ENCODE measurements at places on chromosomes 7 and 10.

DNA sequence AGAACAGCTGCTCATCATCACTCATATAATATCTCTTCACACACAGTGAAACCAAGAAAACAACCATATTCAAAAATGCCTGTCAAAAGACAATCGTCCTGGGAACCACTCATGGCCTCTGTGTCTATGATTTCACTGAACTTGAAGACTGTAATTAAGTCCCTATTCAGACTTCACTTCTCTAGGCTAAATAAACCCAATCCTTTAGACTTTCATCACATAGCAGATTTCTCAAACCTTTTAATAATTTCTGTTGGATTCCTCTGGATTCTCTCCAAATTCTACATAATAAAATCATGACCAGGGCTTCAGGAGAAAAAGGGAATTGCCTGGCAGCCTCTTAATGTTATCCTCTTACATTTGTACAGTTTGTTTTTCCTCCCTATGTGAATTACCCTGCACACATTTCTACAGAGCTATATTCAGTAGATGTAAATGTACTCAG is 201.1 kb downstream of the LRRN3 start:
- peak; percentile 58 for DNase-seq
- H3K36me3 ChIP-seq: no peaks in the 10 kb centered on the region
- no peaks in the 10 kb centered on the region for H3K27me3 ChIP-seq
- H3K4me3 ChIP-seq: no peak overlapping the region

GRCh38 chr10:62057359-62057758 is 155.9 kb downstream of the ARID5B start:
- H3K4me1 ChIP-seq: peaks cover 77% of the 10 kb centered on the region
- no peak for DNase-seq
- no peak overlapping the region for H3K4me3 ChIP-seq
- H3K36me3 ChIP-seq: peaks cover 98% of the 10 kb centered on the region
- no peaks in the 10 kb centered on the region for H3K27me3 ChIP-seq

DNA sequence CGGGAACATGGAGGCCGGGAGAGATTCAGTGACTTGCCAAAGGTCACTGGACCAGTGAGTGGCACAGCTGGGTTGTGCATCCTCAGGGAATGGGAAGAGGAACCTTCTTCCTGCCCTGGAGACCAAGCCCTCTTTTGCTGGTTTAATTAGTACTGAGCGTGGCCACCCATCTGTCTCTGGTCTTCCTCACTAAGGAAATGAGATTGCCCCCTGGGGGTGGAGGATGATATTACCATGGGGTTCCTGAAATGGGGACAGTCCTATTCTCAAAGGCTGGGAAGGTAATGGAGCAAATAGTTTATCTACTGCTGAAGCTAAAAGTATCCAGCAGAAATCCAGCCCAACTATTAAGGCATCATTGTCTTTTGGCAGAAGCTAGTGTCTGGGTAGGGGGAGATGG is 98.6 kb upstream of the FGFR2 start:
- peaks cover under 1% of the 10 kb centered on the region for H3K4me1 ChIP-seq
- H3K27me3 ChIP-seq: peaks cover 2% of the 10 kb centered on the region
- no peak overlapping the region for H3K27ac ChIP-seq
- no peak for DNase-seq
- no peaks in the 10 kb centered on the region for H3K36me3 ChIP-seq

DNA sequence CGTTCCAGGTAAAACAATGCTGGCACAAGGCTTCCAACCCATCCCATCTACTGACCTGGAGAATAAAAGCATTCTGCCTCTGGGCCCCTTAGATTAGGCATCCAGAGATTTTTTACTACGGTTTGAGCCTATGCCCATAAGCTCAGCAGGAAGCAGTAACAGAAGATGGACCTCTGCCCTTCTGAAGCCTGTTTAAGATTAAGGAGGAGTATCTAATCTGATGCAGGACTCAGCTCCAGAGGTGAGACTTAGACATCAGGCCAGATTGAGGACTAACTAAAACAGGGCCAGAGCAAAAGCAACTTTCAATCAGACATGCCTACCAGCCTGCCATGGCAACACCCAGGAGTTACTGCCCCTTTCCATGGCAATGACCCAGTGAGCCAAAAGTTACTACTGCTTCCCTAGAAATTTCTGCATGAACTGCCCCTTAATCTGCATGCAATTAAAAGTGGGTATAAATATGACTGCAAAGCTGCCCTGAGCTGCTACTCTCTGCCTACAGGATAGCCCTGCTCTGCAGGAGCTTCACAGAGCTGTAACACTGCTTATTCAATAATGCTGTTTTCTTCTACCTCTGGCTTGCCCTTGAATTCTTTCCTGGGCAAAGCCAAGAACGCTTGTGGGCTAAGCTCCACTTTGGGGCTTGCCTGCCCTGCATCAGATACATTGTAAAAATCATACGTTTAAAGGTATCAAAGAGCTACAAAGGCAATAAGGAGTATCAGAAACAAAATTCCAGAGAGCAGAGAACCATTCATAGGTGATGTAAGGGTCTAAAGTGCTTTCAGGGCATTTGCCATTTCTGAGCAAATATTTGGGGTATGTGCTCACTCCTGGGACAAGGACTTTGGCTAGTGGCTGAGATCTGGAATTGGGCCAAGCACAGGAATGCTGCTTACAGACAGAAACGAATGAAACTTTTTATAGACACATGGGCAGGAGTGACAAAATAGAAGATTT is 25.0 kb upstream of the CNNM1 start:
- DNase-seq: no peak
- H3K27me3 ChIP-seq: no peaks in the 10 kb centered on the region
- H3K4me3 ChIP-seq: no peak overlapping the region
- H3K4me1 ChIP-seq: no peaks in the 10 kb centered on the region
- no peak overlapping the region for H3K27ac ChIP-seq

DNA sequence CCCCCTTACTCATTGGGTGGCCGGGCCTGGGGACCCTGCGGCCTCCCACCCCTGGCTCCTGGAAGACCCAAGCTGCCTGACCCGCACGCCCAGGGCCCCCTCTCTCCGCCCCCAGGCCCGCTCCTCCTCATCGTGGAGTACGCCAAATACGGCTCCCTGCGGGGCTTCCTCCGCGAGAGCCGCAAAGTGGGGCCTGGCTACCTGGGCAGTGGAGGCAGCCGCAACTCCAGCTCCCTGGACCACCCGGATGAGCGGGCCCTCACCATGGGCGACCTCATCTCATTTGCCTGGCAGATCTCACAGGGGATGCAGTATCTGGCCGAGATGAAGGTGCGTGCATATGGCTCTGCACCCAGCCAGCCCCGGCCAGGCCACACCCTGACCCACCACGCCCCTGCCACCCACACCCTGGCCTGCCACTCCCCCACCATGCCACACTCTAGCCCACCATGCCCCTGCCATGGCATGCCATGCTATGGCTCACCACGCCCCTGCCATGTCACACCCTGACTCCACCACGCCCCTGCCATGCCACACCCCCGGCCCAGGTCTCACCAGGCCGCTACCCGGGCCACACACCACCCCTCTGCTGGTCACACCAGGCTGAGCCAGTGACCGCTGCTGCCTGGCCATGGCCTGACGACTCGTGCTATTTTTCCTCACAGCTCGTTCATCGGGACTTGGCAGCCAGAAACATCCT is 18.7 kb upstream of the CSGALNACT2 start:
- no peak overlapping the region for H3K27ac ChIP-seq
- DNase-seq: peak; percentile 66
- no peaks in the 10 kb centered on the region for H3K4me1 ChIP-seq
- H3K4me3 ChIP-seq: no peak overlapping the region
- peaks cover under 1% of the 10 kb centered on the region for H3K27me3 ChIP-seq

DNA sequence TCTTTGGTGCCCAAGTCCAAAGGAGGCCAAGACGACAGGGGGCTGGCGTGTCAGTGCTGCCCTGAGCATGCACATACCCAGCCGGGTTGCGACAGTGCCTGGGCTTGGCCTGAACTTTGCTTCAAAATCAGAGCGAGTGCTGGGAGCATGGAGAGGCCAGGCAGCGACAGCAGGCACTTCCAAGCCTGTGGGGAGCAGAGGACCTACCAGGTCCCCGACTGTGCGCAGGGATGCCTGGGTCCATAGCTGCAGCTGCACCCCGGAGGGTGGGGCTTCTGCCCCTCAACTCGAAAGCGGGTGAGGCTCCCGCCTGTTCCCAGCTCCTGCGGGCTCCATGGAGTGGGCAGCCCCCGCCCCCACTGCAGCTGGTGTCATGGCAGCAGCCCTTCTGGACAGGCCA is 79.1 kb downstream of the HDAC9 start:
- H3K27me3 ChIP-seq: no peaks in the 10 kb centered on the region
- H3K27ac ChIP-seq: no peak overlapping the region
- H3K4me3 ChIP-seq: no peak overlapping the region
- DNase-seq: no peak
- peaks cover 3% of the 10 kb centered on the region for H3K4me1 ChIP-seq
